ENCODE measurements at places on chromosomes 6 and 20.

- no peak for DNase-seq
Observed at GRCh38 chr20:14707865-14708596, 370.6 kb upstream of the FLRT3 start.

GRCh38 chr6:121201105-121201504 is 133.2 kb downstream of the TBC1D32 start:
- no peak for DNase-seq

GRCh38 chr6:7129360-7129759 is 21.6 kb downstream of the RREB1 start:
- no peak for DNase-seq

- DNase-seq, result no peak
Observed at GRCh38 chr6:45903959-45904358, 111.7 kb downstream of the CLIC5 start.

GRCh38 chr6:109285366-109285765 is 96.9 kb downstream of the CD164 start:
- no peak for DNase-seq

DNA sequence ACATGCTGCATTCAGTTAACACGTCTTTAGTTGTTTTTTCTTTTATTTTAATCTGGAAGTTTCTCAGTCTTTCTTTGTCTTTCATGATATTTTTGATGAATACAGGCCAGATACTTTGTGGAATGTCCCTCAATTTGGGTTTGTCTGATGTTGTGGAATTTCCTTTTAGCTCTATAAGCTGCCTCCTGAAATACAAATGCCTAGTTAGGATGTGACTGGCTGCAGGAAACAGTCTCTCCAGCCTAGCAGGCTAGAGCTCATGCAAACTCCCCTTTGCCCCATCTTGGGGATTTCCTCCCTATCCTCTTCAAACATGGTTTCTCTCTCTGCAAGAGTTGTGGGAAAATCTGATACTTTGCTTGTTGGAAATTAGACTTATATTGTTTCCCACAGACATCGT is 89.3 kb upstream of the JAG1 start:
- no peak for DNase-seq
